ENCODE measurements at places on chromosomes 7 and 10.

DNA sequence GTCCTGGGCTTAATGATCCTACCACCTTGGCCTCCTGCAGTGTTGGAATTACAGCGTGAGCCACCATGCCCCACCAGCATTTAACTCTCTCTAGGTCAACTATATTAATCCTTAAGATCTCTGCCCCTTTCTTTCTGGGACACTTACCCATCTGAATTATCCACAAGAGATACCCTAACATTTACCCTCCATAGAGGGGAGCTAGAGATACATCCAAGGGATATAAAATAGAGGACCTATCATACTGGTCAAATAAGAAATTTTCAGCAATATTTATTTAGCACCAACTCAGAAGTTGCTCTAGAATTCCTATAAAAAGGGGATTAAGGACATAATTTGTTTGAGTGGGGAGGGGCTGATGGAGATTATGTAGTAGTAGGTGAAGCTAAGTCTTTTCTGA is 96.5 kb downstream of the OTUD1 start:
- no peak for ATAC-seq

DNA sequence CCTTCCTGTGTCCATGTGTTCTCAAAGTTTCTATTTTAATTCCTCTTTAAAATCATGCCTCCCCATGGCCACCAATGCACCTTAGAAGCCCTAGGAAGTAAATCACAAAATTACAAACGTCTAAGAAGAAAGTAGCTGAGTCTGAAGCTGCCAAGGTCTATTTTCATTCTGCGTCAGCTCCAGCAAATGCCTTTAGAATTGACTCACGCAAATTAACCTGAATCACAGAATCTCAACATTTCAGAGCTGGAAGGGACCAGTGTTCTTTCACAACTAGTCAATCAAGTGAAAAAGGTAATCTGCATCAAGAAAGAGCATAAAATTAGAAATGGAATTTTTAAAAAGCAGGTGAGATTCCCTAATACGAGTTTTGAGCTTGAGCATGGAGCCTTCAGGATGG is 1017.6 kb downstream of the SORCS3 start:
- no peak for ATAC-seq

DNA sequence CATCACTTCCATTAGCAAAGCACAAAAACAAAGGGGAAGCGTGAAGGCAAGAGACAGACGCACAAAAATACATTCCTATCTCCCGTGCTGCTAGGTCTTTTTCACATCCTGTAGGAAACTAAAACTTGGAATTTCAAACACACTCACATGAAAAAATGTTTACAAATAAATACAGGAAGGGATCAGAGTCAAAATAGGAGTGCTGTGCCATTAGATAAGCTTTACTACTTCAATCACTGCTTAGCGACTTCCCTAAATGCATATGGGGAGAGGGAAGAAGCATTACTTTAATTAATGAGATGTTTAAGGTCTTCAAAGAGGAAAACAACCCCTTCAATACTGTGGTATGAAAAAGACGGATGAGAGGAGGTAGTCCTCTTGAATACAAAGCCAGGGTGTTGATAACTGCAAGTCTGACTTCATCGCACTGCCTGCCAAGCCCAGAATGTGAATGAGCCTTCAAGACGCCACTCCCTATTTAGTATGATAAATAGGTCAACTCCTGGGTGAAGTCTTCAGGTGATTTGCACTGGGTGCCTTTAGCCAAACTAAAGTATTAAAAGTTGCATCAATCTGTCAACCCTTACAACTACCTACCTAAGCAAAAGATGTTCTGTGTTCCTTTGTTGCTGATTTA is 13.9 kb downstream of the PARD3 start:
- ATAC-seq, result no peak

- no peak for ATAC-seq
These were observed 259.8 kb downstream of the GLI3 start for GRCh38 chr7:41977151-41977651.

DNA sequence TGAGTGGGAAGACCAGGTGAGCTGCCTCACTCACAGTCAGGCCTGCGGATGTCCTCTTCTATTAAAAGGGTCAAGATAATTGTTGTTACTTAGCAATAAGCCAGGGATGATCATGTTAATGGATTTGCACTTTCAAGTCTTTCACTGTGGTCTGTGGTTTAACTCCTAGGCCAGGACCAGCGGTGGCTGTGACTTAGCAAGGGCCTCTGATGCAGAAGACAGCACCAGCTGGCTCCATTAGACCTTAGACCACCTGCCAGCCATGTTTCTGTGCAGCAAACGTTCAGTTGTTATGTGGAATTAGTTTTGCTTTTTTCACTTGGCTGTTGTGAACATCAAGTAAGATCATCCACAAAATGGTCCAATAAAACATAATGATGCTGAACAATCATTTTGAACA is 537.3 kb downstream of the TNS3 start:
- no peak for ATAC-seq

GRCh38 chr10:45373003-45373575 is 927 bp upstream of the ALOX5 start:
- ATAC-seq, result peak; percentile 65

- no peak for ATAC-seq
These were observed 189.1 kb downstream of the SKAP2 start for GRCh38 chr7:26675143-26675887.

DNA sequence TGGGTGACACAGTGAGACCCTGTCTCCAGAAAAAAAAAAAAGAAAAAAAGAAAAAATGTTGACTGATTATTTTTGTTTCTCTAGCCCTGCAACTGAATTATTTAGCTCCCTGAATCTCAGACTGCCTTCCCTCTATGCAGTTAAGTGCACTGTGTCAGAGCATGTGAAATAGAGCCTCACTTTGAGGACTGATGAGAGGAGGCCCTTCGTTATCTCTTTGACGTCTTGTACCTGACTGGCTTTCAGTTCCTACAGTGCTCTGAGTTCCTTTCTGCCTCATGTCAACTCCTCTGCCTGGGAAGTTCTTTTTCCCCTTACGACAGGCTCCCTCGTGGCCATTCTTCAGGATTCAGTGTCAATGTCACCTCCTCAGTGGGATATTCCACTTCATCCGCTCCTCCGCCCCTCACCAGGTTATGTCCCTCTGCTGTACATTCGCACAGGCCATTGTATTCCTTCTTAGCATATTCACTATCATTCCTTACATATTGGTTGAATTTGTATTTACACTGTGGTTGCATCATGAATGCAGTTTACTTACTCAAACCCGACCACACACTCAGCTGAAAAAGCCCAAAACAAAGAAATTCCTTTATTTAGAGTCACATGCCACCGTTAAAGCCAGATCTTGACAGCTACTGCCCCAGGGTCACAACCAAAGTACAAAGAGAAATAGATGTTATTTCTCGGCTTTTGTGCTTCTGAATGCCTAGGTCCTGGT is 18.1 kb upstream of the CAMK2G start:
- no peak for ATAC-seq

- ATAC-seq, result no peak
These were observed 78.6 kb upstream of the C10orf90 start for GRCh38 chr10:126749015-126749655.

DNA sequence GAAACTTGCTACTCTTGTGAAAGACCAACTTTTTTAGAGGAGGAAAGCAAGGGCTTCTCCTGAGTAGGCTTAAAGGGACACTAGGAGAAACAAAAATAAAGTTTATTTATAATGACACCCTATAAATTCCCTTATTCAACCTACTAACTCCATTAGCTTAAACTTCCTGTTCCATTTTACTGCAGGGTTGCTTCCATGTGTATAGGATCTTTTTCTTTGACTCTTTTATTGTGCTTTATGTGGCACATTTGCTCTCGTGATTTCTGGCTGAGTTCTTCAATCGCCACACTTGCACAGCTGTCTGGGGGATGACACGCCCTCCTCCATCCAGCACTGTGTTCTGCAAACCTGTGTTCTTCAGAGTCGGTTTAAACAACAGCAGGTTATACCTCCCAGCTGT is 225.7 kb upstream of the NPVF start:
- ATAC-seq, result no peak

- ATAC-seq, result no peak
These were observed 512.4 kb downstream of the KCNMA1 start for GRCh38 chr10:77125231-77125630.

GRCh38 chr10:97196223-97197029 is 10.7 kb upstream of the SLIT1 start:
- peak; percentile 88 for ATAC-seq

DNA sequence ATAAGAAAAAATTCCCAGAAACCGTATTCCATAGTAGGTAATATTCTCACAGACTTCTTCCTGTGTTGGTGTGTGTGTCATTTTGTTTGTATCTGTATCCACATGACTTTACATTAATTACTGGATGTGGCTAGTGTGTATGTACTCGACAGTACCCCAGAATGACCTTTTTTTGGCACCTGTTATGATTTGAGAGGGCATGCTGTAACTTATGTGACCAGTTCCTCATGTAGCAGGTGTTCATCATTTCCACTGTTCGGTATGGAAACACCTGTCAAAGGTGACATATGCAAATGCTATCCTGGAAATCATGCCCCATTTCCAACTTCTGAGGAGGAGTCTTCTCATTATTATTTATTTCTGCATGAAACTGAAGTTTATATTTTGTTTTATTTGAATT is 89.3 kb downstream of the ZMYND11 start:
- ATAC-seq, result peak; percentile 68

DNA sequence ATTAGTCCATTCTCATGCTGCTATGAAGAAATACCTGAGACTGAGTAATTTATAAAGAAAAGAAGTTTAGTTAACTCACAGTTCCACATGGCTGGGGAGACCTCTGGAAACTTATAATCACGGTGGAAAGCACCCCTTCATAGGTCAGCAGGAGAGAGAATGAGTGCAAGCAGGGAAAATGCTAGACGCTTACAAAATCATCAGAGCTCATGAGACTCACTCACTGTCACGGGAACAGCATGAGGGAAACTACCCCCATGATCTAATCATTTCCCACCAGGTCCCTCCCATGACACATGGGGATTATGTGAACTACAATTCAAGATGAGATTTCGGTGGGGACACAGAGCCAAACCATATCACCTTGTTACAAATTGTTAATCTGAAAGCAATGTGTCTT is 15.8 kb downstream of the TAS2R39 start:
- peak; percentile 86 for ATAC-seq

DNA sequence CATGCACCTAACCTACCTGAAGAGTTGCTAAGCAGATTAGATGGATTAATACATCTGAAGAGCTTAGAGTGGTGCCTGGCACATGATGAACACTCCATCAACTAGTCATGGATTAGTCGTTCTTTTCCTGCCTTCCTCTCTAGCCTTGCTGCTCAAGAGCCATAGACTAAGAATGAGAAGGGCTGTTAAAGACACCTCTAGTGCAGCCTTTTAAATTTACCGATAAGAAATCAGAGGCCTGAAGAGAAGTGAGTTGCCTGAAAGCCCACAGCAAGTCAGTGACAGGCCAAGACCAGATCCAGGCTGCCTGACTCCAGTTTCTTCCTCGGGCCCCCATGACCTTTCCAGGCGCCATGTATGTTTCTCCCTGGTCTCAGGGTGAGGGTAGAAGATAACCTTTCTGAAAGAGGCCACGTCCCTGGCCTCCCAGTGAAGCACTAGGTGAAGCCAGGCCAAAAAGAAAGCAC is 6.5 kb downstream of the TSPAN15 start:
- no peak for ATAC-seq

DNA sequence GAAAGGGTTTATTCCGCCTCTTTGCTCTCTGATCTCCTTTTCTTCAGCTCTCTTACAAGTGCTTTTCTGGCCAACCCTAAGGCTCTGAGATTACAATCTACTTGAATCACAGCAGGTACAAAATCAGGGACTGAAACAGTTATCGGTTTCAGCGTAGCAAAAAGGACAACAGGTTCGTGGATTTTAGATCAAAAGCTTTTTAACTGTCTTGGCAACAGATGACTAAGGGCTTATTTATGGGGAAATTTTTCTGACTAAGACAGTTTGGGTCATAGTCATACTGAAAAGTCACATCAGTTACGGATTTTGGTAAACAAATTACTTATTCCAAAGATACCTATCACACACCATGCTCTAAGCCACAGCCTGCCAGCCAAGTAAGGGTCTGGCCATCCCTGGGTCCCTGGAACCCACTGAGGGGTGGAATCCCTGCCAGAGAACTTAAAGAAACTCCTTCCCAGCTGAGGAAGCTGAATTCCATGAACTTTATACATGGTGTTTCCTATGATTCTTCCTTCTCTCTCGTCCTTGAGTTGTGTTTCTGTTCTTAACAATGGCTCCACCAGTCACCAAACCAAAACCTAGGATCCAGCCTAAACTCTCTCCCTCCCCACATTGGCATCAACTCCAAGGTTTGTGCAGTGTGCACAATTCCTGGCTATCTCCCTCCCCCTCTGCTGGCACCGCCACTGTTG is 169.3 kb downstream of the FAM107B start:
- ATAC-seq, result peak; percentile 27

GRCh38 chr7:27140126-27140857 is 3.2 kb downstream of the HOXA5 start:
- ATAC-seq, result no peak

DNA sequence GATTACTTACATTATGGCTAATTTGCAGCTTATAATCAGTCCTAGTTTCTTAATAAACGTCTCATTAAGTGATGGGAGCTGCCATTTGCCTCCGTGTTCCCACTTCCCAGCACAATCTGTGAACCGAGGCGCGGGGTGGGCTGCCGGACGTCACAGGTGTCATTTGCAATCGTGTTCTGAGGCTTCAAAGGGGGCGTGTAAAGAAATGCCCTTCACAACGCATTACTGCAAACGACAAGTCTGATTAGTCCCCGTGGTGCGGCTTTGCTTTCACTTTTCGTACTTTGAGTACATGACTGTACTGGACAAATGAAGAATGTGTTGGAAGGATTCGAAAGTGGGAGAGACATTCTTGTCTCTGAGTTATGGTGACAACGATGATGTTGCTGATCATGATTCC is 614.2 kb upstream of the ADARB2 start:
- ATAC-seq, result no peak

- no peak for ATAC-seq
These were observed 198.5 kb upstream of the TMEM196 start for GRCh38 chr7:19971956-19972355.

- ATAC-seq, result peak; percentile 8
These were observed 40.4 kb upstream of the ABCB5 start for GRCh38 chr7:20574784-20575720.

DNA sequence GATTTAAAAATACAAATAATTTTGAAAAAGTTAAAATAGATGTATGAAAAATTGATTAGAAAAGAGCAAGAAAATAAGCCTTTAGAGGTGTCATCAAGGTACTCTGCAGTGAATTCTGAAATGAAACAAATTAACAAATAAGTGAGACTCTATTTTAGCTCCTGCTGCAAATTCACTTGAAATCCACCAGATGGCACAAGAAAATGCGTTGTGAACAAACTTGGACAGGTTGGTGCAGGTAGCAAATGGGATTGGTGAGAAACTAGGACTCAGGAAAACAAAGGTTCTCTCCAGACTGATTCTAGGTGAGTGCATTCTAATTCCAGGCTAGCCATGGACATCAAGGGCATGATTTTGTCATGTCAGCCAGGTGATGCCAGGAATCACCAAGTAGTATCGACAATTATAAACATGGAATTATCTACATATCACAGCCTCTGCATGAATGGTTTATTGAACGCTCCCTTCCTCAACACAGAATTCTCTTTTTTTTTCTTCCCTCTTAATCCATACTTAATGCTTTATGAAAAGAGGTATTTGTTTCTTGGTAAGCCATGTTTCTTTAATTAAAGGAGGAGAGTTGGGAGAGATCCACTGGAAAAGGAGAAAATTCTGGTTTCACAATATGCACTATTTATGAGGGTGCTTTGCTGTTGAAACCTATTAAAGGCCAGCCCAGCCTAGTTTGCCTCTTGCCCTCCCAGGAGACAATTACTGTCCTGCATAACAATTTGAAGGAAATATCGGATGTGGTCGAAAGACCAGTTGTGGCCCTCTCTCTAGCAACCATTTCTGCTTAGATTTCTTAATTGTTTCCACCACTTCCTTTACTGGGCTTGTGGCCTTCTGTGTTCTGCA is 118.1 kb downstream of the ZNF365 start:
- no peak for ATAC-seq

GRCh38 chr7:134943785-134944400 is 42.4 kb upstream of the AGBL3 start:
- peak; percentile 71 for ATAC-seq
